ENCODE measurements at places on chromosomes 6 and 20.

GRCh38 chr6:41709375-41709774 is 26.0 kb downstream of the TFEB start:
- DNase-seq: no peak

GRCh38 chr6:109236115-109237076 is 141.1 kb downstream of the CEP57L1 start:
- DNase-seq: no peak

DNA sequence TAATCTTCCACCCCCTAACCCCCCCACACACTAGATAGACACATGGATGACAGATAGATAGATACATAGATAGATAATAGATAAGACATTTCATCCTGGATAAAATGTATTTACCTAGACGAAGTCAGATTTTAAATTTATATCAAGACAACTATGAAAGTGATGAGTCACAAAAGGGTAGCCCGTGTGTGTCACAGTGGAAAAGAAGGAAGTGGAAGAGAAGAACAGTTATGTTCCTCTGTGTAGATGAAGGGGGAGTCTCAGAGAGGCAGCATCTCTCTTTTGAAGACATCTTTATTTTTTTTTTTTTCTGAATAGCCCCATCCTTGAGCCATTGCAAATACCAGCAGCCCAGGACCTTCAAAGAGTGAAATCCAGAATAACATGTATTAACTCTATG is 121.7 kb upstream of the VGLL2 start:
- DNase-seq: no peak

DNA sequence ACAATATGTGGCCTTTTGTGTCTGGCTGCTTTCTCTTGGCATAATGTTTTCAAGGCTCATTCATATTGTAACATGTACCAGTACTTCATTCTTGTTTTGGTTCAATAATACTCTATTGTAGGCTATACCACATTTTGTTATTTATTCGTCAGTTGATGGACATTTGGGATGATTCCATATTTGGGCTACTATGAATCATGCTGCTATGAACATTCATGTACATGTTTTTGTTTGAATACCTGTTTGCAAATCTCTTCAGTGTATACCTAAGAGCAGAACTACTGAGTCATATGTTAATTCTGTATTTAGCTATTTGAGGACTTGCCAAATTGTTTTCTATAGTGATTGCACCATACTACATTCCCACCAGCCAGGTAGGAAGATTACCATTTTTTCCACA is 259.9 kb downstream of the GMPR start:
- no peak for DNase-seq

DNA sequence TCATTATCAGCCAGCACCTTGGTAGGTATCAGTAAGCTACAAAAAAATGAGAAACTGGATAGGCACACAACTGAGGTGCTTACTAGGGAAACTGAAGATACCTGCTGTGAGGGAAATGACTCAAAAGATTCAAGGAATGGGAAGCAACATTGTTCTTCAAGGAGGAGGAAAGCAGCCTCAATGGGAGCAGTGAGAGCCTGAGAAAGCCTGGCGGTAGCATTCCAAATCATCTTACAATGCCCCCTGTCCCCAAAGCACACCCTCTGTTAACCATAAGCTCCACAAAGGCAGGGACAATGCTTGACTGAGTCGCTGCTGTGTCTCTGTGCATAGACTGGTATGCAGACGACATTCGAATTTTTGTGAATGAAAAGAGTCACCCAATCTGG is 10.6 kb downstream of the PKHD1 start:
- DNase-seq: no peak
